ENCODE measurements at places on chromosomes 3 and 15.

- no peak overlapping the region for H3K27ac ChIP-seq
- no peak for ATAC-seq
- H3K27me3 ChIP-seq, result no peaks in the 10 kb centered on the region
- no peak overlapping the region for H3K4me3 ChIP-seq
- peaks cover 4% of the 10 kb centered on the region for H3K4me1 ChIP-seq
These were observed 8.1 kb downstream of the HYPK start for GRCh38 chr15:43808435-43808950.

GRCh38 chr3:122758877-122759560 lies 34.6 kb downstream of the HSPBAP1 start:
- peaks cover 16% of the 10 kb centered on the region for H3K36me3 ChIP-seq

DNA sequence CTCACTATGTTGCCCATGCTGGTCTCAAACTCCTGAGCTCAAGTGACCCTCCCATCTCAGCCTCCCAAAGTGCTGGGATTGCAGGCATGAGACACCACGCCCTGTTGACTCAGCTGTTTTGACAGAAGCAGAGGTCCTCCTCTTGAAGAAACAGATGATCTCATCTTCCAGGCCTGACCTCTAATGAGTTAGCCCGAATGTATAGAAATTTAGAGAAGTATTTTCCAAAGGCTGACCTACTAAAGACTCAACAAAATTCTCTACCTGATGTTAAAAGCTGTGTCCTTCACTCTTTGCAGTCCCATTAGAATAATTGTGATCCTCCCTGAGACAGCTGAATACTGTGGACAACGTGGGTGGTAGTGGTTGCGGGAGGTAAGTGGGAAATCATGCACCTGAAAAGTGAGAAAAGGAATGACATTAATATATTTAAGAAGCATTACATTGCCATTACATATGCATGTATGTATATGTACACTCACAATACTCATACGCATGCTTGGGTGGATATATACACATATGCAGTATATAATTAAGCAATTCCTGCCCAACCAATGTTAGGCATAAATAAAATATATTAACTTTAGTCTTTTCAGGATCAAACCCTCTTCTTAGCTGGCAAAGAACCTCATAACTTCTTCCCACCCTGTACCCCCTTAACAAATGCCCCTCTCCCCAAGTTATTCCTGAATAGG lies 204.6 kb upstream of the NR2F2 start:
- H3K27ac ChIP-seq, result no peak overlapping the region
- no peaks in the 10 kb centered on the region for H3K36me3 ChIP-seq
- peaks cover 7% of the 10 kb centered on the region for H3K27me3 ChIP-seq
- ATAC-seq, result no peak
- no peaks in the 10 kb centered on the region for H3K4me1 ChIP-seq
- no peak overlapping the region for H3K4me3 ChIP-seq

GRCh38 chr3:72579191-72579580 lies 269.1 kb downstream of the SHQ1 start:
- H3K36me3 ChIP-seq, result no peaks in the 10 kb centered on the region
- no peak overlapping the region for H3K27ac ChIP-seq
- no peaks in the 10 kb centered on the region for H3K4me1 ChIP-seq
- ATAC-seq, result no peak
- H3K4me3 ChIP-seq, result no peak overlapping the region
- H3K27me3 ChIP-seq, result peaks cover 4% of the 10 kb centered on the region

DNA sequence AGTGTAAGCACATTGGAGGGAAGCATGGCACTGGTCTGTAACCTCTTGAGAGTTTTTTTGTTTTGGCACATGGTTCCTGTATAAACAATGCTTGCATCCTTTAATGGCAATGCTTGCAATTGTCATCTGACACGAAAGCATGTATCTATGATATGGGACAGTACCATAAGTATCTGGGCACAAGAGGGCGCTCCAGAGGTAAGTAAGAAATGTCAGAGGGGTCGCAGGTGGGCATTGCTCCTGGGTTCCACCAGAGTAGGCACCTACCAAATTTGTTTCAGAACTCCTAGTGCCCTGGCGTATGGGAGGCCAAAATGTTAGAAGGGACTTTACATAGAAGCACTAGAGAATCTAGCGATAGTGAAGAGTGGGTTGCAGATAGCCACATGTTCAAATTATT lies 58.7 kb upstream of the BCHE start:
- H3K4me3 ChIP-seq, result no peak overlapping the region
- H3K36me3 ChIP-seq, result no peaks in the 10 kb centered on the region
- no peak overlapping the region for H3K27ac ChIP-seq
- no peak for ATAC-seq
- H3K4me1 ChIP-seq, result no peaks in the 10 kb centered on the region

DNA sequence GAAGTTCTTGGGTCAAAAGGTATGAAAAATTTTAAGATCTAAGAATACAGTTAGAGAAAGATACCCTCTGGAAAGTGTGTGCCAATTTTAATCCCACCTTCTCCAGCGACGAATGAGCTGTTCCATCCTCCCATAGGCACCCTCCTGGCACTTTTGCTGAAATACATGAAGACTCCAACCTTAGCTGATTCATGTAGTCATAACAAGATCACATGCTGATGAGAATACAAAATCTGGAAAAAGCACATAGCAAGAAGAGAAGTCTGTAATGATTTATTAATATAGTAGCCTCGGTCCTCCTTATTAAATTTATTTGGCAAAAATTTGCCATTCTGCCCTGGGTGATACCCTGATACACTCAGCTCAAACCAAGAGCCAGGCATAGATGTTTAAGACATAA lies 88.9 kb downstream of the CCR1 start:
- no peak overlapping the region for H3K27ac ChIP-seq
- no peaks in the 10 kb centered on the region for H3K36me3 ChIP-seq
- H3K4me3 ChIP-seq, result no peak overlapping the region
- ATAC-seq, result no peak

Measured in activated T-helper 17 cell treated with anti-CD3 and anti-CD28 coated beads, Interleukin-2, amount 50 U/mL, for 72 hours (primary cell).